Tibial artery (tissue), 4 donors: ENCODE measurements at places on chromosomes 16 and 17.
A peak's percentile ranks its signal among the peaks of the same experiment; 100 is the strongest.

GRCh38 chr16:2969545-2970521 is 685 bp downstream of the PAQR4 start:
- DNase-seq, result peak; percentile 38

DNA sequence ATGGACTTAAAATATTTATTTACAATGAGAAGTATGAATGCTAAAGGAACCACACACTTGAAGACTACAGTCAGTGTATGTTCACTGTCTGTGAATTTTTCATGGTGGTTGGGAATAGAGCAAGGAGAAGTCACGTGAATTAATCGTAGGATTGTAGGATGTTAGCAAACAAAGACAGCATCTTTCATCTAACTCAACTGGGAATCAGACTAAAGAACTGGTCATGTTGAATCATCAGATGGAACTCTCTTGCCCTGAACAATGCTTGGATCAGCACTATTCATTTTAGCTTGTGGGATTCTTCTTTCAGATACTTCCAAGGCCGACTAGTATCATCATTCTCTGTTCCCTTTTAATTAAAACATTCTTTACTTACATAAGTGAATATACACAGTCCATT is 18.1 kb downstream of the KCNJ2 start:
- no peak for DNase-seq

DNA sequence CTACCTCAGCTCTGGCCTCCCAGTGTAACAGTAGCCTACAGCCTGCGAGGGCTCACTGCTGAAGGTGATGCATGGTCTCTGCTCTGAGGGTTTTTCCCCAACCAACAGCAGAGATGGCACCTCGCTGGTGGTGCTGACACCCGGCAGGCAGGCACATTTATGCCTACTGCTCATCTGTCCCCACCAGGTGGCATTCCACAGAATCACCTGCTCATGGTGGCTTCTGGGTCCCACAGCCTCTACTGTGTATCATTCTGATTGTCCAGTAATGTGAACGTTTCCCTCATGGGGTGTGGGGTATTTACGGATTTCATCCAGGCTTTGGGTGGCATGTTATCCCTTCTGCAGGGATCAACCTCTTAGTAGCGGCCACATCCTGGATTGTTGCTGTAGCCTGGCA is 331.5 kb downstream of the SNX29 start:
- DNase-seq, result no peak

GRCh38 chr16:74773446-74774222 is 986 bp downstream of the FA2H start:
- DNase-seq, result no peak
